ENCODE measurements at places on chromosomes 2 and 18.

DNA sequence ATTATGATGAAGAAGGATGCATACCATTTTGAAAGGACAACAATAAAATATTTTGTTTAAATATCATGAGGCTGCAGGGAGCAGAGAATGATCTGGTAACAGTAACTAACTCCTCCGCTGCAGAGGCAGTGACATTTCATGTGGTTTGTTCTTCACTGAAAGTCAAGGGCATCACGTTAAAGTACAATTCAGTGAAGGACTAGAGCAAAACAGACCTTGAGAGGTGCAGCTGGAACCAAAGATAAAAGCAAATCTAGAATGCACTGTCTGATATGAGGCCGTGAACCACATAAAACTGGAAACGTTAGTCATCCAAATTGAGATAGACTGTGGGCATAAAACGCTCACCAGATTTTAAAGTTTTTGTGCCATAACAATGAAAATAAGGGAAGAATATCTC lies 522.9 kb upstream of the TNP1 start:
- DNase-seq = no peak

- DNase-seq = no peak
Measured at GRCh38 chr18:73848656-73849055, 299.0 kb downstream of the FBXO15 start.

- DNase-seq = no peak
Measured at GRCh38 chr2:25760297-25760696, 86.9 kb upstream of the DTNB start.

- no peak for DNase-seq
Measured at GRCh38 chr18:10525371-10525691, 496 bp upstream of the NAPG start.

DNA sequence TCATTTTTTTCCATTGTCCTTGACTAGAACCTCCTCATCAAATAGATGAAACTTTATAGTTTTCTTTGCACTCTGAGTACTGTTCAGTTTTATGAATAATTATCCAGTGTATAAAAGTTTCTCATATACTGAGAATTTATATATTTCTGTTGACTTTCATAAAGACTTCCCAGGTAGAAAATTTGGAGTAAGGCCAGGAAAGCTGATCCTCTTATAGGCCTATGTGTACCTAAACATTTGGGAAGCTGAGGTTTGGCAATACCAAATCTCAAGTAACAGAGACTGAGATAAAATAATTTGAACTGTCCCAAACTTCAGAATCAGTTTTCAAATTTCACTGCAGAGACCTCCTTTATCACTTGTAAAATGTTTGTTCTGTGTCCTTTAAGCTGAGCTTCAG lies 43.4 kb downstream of the CCDC102B start:
- no peak for DNase-seq

DNA sequence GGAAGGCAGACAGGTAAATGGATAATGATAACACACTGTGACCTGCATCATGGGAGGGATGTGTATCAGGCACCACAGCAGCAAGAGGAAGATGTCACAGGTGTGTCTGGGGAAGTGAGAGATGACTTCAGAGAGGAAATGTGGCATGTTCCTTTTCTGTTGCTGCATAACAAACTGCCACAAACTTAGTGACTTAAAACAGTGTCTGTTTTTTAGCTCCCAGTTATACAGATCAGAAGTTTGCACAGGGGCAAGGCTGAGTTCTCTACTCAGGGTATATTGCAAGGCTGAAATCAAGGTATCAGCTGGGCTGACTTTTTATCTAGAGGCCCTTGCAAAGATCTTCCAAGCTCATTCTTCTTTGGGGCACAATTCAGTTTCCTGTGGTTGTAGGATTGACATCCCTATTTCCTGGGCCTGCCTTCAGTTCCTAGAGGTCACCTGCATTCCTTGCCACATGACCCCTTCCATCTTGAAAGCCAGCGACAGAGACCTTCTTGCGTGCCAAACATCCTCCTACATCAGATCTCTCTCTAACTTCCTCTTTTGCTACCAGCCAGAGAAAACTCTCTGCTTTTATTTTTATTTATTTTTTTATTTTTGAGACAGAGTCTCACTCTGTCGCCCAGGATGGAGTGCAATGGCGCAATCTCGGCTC lies 2.1 kb upstream of the MAP3K2 start:
- no peak for DNase-seq

GRCh38 chr2:73297151-73297559 lies 3.8 kb upstream of the EGR4 start:
- no peak for DNase-seq

DNA sequence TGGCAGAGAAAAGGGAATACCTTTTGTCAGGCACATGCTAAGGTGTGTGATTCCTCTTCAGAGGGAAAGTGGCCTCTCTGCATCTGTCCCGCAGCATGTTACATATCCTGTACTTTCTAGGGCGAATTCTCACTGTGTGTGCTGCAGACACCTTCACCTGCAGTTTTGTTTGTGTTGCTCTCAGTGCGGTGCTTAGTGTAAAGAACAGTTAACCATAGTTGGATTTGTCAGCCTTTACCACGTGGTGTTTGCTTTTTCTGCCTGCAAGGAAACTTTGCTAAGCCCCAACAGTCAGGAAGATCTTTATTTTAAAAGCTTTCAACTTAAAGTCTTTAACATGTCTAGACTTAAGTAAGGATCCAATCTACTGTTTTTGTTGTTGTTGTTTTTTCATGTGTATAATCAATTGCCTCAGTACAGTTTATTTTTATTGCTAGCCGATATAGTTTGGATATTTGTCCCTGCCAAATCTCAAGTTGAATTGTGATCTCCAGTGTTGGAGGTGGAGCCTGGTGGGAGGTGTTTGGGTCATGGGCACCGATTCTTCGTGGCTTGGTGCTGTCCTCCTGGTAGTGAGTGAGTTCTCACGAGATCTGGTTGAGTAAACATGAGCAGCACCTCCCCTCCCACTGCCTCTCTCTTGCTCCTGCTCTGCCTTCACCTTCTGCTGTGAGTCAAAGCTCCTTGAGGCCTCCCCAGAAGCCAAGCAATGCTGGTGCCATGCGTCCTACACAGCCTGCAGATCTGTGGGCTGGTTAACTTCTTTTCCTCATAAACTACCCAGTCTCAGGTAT lies 90.6 kb downstream of the SNTG2 start:
- DNase-seq = no peak

Data from stimulated activated CD4-positive, alpha-beta T cell treated with anti-CD3 and anti-CD28 coated beads, Interleukin-4, amount 100 ng/mL, for 1 hour (primary cell).